NCI-H1436 (cell line): ENCODE measurements at places on chromosomes 4 and X.

GRCh38 chr4:151743128-151743854, 17.5 kb downstream of the GATB start:
- DNase-seq: no peak

DNA sequence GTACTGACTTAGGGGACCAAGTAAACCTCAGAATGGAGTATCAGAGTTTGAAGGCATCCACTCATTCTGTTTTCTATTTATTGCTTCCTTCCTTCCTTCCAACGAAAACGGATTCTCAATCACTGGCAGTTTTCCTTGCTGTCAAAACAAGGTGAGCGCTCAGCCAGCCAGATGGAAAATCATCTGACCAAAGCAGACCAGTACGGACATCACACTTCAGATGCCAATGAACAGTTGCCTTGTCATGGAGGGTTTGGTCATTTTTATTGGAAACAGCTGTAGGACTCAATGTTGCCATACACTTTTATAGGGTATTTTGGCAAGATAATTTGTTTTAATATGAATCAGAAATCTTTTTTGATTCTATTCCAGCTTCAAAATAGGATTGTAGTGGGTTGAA, 16.6 kb downstream of the GEMIN8 start:
- no peak for DNase-seq

GRCh38 chr4:17316566-17316965, 195.3 kb downstream of the QDPR start:
- DNase-seq: no peak

GRCh38 chr4:100782356-100782755, 264.5 kb upstream of the EMCN start:
- no peak for DNase-seq

GRCh38 chr4:122798101-122798500, 28.5 kb upstream of the FGF2 start:
- DNase-seq: peak; percentile 56

GRCh38 chr4:54937501-54937900, 187.9 kb downstream of the KDR start:
- no peak for DNase-seq

GRCh38 chr4:6134612-6135220, 65.6 kb downstream of the JAKMIP1 start:
- no peak for DNase-seq
